ENCODE measurements at places on chromosomes 7 and 10.

- DNase-seq: no peak
Observed at GRCh38 chr7:41467596-41467995, 235.3 kb downstream of the INHBA start.

GRCh38 chr7:133556553-133556952 is 303.7 kb downstream of the EXOC4 start:
- DNase-seq: no peak

- no peak for DNase-seq
Observed at GRCh38 chr10:58575491-58575890, 62.8 kb downstream of the BICC1 start.

DNA sequence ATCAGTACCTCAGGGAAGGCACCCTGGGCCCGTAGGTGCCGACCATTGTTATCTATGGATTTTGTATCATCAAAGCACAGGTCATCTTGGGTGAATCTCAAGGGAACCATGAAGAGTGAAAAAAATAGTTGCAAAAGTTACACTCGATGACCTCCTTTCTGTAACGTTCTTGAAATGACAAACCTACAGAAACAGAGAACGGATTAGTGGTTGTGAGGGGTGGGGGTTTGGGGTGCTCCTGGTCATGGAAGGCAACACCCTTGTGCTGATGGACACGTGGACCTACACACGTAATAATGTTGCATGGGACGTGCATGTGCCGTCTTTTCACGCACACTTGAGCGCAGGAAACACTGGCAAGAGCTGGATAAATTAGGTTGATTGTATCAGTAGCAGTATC is 655.9 kb downstream of the SDK1 start:
- DNase-seq: no peak

- peak; percentile 23 for DNase-seq
Observed at GRCh38 chr10:6009150-6009549, 31.8 kb upstream of the IL15RA start.

GRCh38 chr7:2530071-2530987 is 10.8 kb downstream of the LFNG start:
- peak; percentile 38 for DNase-seq

DNA sequence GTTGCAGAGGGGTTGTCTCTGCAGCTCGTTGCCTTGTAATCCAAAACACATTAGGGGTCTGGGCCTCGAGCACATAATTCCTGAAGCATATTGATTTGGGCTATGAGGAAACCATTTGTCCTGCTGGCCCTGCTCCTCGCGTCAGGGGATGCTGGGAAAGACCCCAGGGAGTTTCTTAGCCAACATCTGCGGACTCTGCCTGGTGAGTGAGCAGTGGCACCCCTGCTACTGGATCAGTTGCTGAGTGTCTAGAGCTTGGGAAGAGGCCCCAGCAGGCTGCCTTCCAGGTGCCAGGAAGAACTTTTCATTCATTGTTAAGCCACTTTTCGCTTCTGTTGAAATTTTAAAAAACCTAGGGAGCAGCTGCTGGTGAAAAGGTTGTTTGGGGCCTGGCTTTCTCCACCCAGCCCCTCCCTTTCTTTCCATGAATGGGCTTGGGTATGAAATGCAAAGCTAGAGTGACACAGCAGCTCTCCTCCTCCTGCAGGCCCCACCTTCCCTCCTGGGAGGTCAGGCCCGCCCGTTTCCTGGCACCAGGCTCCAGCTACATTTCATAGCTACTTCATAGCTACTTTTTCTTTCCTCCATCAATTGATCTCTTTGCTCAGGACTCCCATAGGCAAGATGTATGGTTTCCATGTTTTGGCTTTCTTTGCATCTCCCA is 26.8 kb downstream of the TACR2 start:
- DNase-seq: peak; percentile 60

- no peak for DNase-seq
Observed at GRCh38 chr10:95873139-95873538, 34.6 kb upstream of the CC2D2B start.

DNA sequence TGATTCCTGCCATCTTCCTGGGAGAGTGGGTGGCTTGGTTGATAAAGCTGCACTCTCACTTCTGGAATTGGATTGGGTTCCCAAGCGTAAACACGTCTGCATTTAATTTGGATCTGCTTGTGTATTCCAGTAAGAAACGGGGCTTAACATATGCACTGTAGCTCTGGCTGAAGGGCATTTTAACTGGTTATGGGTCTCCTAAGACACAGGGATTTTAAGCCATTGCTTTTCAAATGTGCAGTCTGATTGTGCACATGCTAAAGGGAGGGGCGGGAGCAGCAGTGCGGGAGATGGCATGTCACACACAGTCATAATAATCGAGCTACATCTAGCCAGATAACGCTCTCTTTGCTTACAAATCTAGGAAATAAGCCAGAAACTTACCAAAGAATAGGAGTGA is 247.3 kb upstream of the LYZL1 start:
- peak; percentile 41 for DNase-seq

DNA sequence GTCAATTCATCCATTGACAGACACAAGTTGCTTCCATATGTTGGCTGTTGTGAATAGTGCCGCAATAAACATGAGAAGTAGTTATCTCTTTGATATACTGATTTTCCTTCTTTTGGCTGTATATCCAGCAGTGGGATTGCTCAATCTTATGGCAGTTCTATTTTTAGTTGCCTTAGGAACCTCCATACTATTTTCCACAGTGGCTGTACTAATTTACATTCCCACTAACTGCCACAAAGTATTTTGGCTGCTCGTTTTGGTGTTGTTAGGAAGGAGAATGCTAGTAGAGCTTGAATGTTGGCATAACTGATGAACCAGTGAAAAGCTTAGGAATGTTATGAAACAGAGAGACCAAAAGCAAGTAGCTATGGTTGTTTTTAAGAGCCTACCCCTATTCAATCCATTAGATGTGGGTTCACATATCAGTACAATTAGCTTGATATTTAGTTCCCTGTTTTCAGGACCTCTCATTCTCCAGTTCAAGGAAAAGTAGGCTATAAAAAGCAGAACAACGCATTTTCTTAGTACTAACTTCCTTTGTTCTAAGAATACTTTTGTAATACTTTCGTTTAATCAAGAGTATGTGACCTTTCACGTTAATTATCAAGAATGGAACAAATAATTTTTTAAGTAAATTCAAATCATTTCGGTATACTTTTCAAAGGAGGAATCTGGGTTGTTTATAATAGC is 100.3 kb downstream of the FAS start:
- DNase-seq: peak; percentile 89

DNA sequence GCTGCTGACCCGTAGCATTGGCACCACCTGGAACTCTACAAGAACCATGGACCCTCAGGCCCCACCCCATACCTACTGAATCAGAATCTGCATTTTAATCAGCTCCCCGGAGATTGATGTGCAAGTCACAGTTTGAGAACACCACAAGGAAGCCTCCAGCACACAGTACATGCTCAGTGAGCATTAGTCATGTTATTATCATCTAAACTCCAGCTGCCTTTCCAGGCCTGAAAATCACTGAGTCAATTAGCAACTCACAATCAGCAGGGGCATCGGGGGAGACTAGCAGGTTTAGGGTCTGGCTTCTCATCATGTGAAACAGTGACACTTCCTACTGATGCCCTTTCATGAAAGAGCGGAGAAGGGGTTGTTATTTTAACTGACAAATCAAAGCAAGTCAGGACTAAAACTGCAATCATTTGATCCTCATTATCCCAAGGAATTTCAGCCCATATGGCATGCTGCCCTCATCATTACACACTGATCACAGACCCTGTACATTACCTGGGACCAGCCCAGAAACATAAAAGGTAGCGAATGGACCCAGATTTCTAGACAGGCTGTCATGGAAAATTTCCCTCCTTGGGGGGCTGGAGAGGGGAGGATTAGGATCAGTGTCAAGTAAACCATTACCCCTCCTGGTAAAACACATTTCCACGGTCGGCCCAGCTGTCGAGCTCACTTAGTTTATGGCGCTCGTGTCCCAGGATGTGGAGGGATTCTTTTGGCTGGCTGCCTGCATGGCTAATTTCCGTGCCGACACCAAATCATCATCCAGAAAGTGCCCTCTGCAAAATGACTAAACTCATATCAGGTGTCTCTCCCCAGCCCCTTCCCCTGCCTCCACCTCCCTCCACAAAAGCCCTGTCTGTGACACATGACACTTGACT is 122.8 kb downstream of the PRLHR start:
- peak; percentile 58 for DNase-seq

GRCh38 chr10:95655571-95656290 is 780 bp downstream of the ALDH18A1 start:
- peak; percentile 8 for DNase-seq

DNA sequence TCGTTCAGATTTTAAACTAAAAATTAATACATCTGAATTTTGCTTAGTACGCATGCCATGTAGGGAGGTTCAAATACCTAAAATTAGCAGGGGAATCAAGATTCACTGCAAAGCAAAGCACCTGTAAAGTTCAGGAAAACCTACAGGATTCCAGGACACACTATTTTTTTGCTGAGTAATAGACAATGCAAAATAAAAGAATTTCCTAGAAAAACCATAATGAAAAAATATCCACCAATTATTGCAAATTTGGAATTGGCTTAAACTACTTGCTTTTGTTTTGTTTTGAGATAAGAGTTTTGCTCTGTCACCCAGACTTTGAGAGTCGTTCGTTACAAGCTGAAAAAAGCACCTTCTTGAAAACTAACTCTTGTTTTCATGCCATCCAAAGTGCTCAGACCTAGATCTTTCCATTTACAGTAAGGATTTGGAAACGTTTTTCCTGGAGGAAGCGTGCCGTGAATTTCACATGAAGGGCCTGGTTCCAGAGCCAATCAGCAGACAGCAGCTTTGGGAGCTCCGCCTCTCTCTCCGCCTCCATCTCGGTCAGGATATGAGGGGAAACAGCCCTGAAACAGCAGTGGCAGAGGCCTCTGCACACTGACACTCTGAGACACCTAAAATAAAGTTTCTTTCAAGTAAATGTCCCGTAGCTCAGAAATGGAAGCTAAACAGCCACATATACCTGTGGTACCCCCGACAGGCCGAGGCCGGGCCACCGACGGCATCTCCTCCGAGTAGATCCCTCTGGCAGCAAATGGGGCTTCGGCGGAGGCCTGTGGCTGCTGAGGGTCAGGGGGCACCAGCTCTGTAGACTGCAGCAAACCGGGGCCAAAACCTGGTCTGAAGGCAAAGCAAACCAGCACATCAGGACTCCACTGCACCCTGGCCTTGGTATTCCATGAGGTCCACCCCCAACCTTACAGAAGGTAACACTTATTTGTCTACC is 45.9 kb upstream of the ATP6V0A4 start:
- DNase-seq: no peak

GRCh38 chr10:21891439-21891838 is 112.1 kb downstream of the DNAJC1 start:
- DNase-seq: no peak

- no peak for DNase-seq
Observed at GRCh38 chr7:103664577-103664976, 218.6 kb upstream of the SLC26A5 start.

DNA sequence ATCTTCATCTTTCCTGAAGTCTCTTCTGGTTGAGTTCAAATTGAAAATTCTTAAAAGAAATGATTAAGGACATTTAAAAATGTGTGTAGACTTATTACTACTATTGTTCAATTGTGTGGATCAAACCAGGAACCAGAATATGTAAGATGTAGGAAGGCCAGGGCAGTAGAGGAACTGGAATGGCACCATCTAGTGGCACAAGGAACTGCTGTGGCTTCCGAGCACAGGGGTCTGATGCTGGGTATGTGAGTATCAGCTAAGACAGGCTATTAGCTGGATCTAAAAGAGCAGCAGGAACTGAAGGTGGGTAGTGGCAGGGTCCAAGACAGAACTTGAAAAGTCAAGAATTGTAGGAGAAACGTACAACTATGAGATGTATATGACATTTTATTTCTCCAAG is 247.3 kb downstream of the SEMA3A start:
- peak; percentile 9 for DNase-seq

GRCh38 chr7:16001477-16001876 is 315.0 kb upstream of the MEOX2 start:
- DNase-seq: no peak

- DNase-seq: peak; percentile 2
Observed at GRCh38 chr7:37943905-37944736, 23.7 kb downstream of the EPDR1 start.

- no peak for DNase-seq
Observed at GRCh38 chr7:133052826-133053225, 29.1 kb downstream of the CHCHD3 start.

- no peak for DNase-seq
Observed at GRCh38 chr7:16652240-16652583, 6.2 kb downstream of the BZW2 start.

- DNase-seq: no peak
Observed at GRCh38 chr10:3935933-3936359, 150.9 kb upstream of the KLF6 start.

DNA sequence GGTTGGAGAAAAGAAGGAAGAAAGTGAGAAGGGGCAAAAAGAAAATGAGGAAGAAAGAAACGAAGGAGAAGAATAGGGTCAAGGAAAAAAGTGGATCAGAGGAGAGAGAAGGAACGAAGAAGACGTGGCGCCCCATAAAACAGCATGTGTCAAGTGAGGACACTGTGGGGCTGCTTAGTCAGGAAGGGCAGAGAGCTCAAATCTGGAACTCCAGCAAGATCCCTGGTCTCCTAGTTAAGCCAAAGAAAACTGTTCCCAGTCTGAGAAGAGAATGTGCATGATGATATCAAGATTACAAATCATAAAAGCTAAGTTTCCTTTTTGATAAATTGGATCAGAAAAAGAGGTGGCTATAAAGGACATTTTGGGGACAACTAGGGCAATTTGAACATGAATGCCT is 33.0 kb downstream of the CREB3L2 start:
- DNase-seq: no peak

DNA sequence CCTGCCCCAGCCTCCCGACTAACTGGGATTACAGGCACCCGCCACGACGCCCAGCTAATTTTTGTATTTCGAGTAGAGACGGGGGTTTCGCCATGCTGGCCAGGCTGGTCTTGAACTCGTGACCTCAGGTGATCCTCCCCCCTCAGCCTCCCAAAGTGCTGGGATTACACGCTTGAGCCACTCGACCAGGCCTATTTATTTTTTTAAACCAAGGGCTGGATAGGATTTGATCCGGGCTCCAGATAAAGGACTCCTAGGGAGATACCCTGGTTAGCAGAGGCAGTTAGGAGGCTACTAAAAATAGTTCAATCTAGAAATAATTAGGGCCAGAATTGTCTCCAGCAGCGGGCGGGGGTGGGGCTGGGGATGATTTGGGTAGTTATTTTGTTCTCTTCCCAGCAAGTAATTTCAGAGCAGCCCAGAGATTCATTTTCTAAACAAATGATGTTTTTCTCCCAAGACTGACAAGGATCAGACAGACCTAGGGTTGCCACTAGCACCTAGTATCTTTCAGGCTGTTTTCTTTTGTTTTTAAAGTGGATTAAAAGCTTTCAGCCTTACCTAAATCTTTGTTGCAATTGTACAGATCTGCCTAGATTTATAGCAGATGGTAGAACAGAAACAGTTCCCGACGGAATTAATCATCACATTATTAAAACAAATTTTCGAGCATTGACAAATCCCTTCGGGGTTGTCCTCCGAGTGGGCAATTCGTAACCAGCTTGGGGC is 859 bp upstream of the SMC3 start:
- DNase-seq: peak; percentile 64

Measured in fibroblast of skin of right biceps (primary cell).